Sigmoid colon (tissue), 7 donors: ENCODE measurements at places on chromosomes 7 and 10. TPM values are rescaled to one million over a fixed set of nuclear protein-coding genes. Genes with fewer than 3 reads are reported as not detected.

GJC3 gene
- 0.71 TPM for total RNA-seq

GRCh38 chr10:87092861-87093631 lies 1.6 kb downstream of the GLUD1 start:
- H3K27me3 ChIP-seq = no peaks in the 10 kb centered on the region
- peaks cover 57% of the 10 kb centered on the region for H3K4me1 ChIP-seq
- DNase-seq = no peak
- peak overlapping the region; percentile 98 for H3K27ac ChIP-seq

- no peaks in the 10 kb centered on the region for H3K4me1 ChIP-seq
- no peak for DNase-seq
- H3K4me3 ChIP-seq = no peak overlapping the region
- no peaks in the 10 kb centered on the region for H3K36me3 ChIP-seq
- no peaks in the 10 kb centered on the region for H3K27me3 ChIP-seq
Observed at GRCh38 chr10:54081950-54082349, 719.1 kb downstream of the PCDH15 start.

DNA sequence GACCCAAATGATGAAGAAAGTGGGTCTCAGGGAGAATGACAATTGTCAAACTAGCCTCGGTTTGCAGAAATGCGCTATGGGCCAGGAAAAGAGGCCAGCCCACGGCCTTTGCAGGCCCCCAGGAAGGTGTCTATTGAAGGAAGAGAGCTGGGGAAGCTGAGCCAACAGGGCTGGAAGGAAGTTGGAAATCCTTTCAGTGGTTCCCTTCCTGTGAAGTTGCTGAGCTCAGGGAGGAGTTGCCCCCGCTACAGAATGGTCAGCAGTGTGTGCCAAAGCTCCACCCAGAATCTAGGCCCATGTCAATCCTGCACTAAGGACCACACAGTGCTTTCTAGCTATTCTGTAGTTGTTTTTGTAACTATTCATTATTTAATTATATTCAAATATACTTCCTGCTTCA lies 91.6 kb upstream of the ANLN start:
- no peaks in the 10 kb centered on the region for H3K27me3 ChIP-seq
- no peak overlapping the region for H3K27ac ChIP-seq
- H3K36me3 ChIP-seq = no peaks in the 10 kb centered on the region
- H3K4me3 ChIP-seq = no peak overlapping the region
- peaks cover 4% of the 10 kb centered on the region for H3K4me1 ChIP-seq
- no peak for DNase-seq

GRCh38 chr10:116233230-116233629 lies 39.8 kb downstream of the GFRA1 start:
- no peaks in the 10 kb centered on the region for H3K4me1 ChIP-seq
- no peaks in the 10 kb centered on the region for H3K27me3 ChIP-seq
- H3K36me3 ChIP-seq = no peaks in the 10 kb centered on the region
- no peak overlapping the region for H3K27ac ChIP-seq

PON3 gene
- 0.68 TPM for total RNA-seq

- H3K4me3 ChIP-seq = no peak overlapping the region
- no peaks in the 10 kb centered on the region for H3K4me1 ChIP-seq
- H3K36me3 ChIP-seq = peaks cover 1% of the 10 kb centered on the region
- no peaks in the 10 kb centered on the region for H3K27me3 ChIP-seq
- no peak for DNase-seq
- H3K27ac ChIP-seq = no peak overlapping the region
Observed at GRCh38 chr10:121812031-121812430, 115.8 kb downstream of the ATE1 start.

DNA sequence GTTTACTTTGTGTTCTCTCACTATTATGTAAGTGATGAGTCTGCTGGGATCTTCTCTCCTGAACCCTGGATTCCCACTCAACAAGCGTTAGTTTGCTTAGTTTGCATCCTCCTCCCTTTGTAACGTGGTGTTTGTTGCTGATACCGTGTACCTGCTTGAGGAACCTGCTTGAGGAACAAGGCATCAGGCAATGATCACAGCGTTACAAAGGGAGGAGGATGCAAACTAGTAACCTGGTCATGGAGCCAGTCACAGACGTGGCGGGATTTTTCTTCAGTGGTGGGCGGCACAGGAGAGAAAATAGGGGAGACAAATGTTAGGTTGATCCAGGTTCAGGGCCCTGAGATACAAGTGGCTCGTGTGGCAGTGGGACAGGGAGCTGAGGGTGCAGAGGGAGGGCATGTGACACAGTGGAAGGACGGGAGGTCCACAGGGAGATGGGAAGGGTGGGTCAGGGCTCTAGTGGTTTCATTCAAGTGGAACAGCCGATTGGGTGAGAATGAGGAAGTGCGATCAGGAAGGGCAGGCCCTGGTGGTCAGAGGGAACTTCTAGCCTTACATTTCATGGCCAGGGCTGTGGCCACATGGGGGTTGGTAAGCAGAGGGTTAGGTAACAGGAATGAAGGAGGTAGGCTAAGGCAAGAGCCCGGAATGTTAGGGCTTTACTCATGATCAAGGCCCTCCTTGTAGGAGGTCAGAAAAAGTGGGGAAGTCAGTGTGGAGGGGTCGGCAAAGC lies 38.0 kb downstream of the SNX10 start:
- H3K27ac ChIP-seq = no peak overlapping the region
- no peaks in the 10 kb centered on the region for H3K27me3 ChIP-seq
- no peaks in the 10 kb centered on the region for H3K36me3 ChIP-seq

DNA sequence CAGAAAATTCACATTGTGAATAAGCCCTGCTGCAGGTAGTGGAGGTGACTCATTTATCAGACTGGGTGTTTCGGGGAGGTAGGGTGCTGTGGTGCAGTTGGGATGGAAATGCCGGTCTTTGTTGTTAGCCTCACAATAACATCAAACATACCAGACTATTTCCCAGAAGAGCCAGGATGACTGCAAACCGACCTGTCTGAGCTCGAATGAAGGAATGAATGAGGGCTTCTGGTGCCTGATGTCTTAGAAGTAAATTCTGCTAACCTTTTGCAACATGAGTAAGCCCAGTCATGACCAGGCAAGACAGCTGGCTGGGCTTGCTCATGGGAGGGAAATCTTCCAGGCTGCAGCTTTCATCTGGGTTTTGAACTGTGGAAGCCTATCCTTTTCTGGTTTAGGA lies 2.4 kb upstream of the VDAC2 start:
- H3K27ac ChIP-seq = peak overlapping the region; percentile 100
- peaks cover 54% of the 10 kb centered on the region for H3K4me1 ChIP-seq
- no peak overlapping the region for H3K4me3 ChIP-seq
- no peaks in the 10 kb centered on the region for H3K27me3 ChIP-seq

COPS6 gene
- total RNA-seq = 70.9 TPM

DNA sequence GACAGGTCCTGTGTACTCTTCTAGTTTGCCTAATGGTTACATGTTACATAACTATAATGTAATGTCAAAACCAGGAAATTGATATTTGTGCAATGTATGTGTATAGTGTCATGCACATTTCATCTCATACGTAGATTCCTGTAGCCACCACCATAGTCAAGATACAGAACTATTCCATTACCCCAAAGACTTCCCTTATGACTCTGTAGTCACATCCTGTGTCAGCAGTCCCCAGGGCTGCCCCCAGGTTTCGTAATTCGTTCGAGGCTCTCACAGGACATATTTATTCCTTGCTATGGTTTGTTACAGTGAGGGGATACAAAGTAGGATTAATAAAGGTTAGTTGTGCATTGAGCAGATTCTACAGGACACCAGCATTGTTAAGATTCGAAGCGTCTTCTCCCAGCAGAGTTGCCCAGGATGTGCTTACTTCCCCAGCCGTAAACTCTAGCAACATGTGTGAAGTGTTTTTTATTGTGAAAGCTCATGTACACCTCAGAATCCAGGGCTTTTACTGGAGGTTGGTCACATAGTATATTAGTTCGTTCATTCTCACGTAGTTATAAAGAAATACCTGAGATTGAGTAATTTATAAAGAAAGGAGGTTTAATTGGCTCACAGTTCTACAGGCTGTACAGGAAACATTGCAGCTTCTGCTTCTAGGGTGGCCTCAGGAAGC lies 18.6 kb downstream of the RABGEF1 start:
- no peak overlapping the region for H3K27ac ChIP-seq

DNA sequence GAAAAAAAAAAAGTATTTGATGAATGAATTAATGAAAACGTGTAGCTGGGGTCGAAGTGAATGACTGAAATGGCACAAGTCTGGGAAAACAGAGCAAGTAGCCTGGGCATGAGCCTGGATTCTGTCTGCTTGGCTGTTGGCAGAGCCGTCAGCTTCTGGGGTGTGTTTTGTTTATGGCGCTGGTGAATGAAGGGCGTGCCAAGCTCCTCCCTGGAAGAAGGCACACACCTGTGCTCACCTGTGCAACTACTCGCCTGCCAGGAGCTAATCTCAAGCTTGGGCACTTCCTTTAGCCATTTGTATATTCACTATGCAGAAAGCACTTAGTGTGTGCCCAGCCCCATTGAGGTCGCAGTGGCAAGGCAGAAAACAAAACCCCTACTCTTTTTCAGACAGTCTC lies 74.1 kb downstream of the GTF2IRD1 start:
- no peaks in the 10 kb centered on the region for H3K4me1 ChIP-seq
- H3K36me3 ChIP-seq = peaks cover 71% of the 10 kb centered on the region
- no peak overlapping the region for H3K4me3 ChIP-seq
- H3K27me3 ChIP-seq = no peaks in the 10 kb centered on the region
- H3K27ac ChIP-seq = no peak overlapping the region

- no peak for DNase-seq
- H3K27me3 ChIP-seq = no peaks in the 10 kb centered on the region
- H3K36me3 ChIP-seq = no peaks in the 10 kb centered on the region
- H3K27ac ChIP-seq = peak overlapping the region; percentile 54
- no peak overlapping the region for H3K4me3 ChIP-seq
- H3K4me1 ChIP-seq = peaks cover 81% of the 10 kb centered on the region
Observed at GRCh38 chr10:50558371-50558770, 65.4 kb downstream of the SGMS1 start.

DNA sequence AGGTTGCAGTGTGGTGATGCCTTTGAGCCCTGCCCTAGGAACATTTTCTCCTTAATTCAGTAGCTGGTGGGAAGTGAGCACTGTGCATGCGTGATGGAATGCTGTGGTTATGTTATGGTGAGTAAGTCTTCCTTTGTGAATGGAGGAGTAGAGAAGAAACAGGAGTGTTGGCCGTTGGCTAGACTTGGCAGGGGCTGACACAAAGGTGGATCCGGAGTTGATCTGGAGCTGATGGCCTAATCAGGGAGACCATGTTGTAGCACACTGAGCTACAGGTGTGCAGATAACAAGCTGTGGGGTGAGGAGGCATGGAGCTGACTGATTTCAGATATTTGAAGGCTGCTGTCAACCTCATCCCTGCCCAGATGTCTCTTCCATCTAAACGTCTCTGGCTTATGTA lies 122.3 kb downstream of the CNNM2 start:
- H3K27ac ChIP-seq = no peak overlapping the region
- DNase-seq = no peak
- H3K27me3 ChIP-seq = no peaks in the 10 kb centered on the region

IFIT1 gene
- total RNA-seq = 19.4 TPM

DNA sequence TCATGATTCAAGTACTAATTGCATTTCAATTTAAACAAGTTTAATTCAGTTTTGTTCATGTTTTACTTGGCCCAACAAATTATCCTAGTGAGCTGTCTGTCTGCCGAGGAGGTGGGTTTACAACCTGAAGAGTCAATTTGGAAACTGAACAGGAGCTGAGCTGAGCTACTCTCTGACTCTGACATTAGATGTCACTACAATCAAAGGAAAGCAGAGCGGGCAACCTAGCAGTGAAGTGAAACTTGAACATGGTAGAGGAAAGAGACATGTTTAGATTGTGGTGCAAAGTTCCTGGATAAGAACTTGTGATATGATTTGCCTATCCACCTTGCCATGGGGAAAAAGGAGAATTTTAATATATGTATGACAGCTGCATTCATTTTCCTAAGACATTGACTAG lies 9.6 kb upstream of the AGR3 start:
- DNase-seq = no peak
- H3K27ac ChIP-seq = no peak overlapping the region
- H3K36me3 ChIP-seq = no peaks in the 10 kb centered on the region
- H3K27me3 ChIP-seq = no peaks in the 10 kb centered on the region

GRCh38 chr7:26397796-26398426 lies 106.2 kb downstream of the SNX10 start:
- H3K27me3 ChIP-seq = no peaks in the 10 kb centered on the region
- no peak for DNase-seq
- no peaks in the 10 kb centered on the region for H3K36me3 ChIP-seq
- peak overlapping the region; percentile 66 for H3K4me3 ChIP-seq
- no peaks in the 10 kb centered on the region for H3K4me1 ChIP-seq

BAMBI gene
- 5.0 TPM for total RNA-seq

DNA sequence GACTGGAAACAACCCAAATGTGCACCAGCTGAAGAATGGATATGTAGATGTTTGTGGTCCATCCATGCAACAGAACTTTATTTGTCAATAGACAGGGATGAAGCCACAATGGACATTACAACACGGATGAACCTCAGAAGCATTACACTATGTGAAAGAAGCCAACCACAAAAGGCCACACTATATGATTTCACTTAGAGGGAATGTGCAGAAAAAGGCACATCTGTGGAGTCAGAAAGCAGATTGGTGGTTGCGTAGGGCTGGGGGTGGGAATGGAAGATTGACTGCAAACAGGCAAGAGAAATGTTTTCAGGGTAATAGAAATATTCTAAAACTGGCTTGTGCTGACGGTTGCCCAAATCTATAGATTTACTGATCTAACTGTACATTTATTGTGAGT lies 34.3 kb upstream of the WASHC2A start:
- no peak overlapping the region for H3K4me3 ChIP-seq
- no peak for DNase-seq
- H3K27ac ChIP-seq = no peak overlapping the region
- H3K27me3 ChIP-seq = no peaks in the 10 kb centered on the region
- H3K36me3 ChIP-seq = no peaks in the 10 kb centered on the region

GRCh38 chr7:25752967-25753791 lies 398.8 kb upstream of the NFE2L3 start:
- H3K27me3 ChIP-seq = no peaks in the 10 kb centered on the region
- no peaks in the 10 kb centered on the region for H3K4me1 ChIP-seq
- no peaks in the 10 kb centered on the region for H3K36me3 ChIP-seq
- no peak overlapping the region for H3K4me3 ChIP-seq
- H3K27ac ChIP-seq = peak overlapping the region; percentile 88
- DNase-seq = no peak

- H3K36me3 ChIP-seq = no peaks in the 10 kb centered on the region
- no peak overlapping the region for H3K27ac ChIP-seq
- no peaks in the 10 kb centered on the region for H3K4me1 ChIP-seq
- no peak overlapping the region for H3K4me3 ChIP-seq
Observed at GRCh38 chr7:124276005-124276622, 243.2 kb upstream of the TMEM229A start.

GRCh38 chr10:84114088-84114667 lies 25.1 kb upstream of the GHITM start:
- DNase-seq = no peak
- H3K27me3 ChIP-seq = no peaks in the 10 kb centered on the region
- no peaks in the 10 kb centered on the region for H3K4me1 ChIP-seq
- no peak overlapping the region for H3K4me3 ChIP-seq
- no peaks in the 10 kb centered on the region for H3K36me3 ChIP-seq
